ENCODE measurements at places on chromosomes 6 and 20.

GRCh38 chr6:145244349-145245100 lies 490.8 kb downstream of the EPM2A start:
- no peak for DNase-seq

GRCh38 chr6:81263531-81264168 lies 488.8 kb downstream of the TENT5A start:
- no peak for DNase-seq

- DNase-seq, result no peak
Observed at GRCh38 chr6:703552-703951, 10.6 kb upstream of the EXOC2 start.

DNA sequence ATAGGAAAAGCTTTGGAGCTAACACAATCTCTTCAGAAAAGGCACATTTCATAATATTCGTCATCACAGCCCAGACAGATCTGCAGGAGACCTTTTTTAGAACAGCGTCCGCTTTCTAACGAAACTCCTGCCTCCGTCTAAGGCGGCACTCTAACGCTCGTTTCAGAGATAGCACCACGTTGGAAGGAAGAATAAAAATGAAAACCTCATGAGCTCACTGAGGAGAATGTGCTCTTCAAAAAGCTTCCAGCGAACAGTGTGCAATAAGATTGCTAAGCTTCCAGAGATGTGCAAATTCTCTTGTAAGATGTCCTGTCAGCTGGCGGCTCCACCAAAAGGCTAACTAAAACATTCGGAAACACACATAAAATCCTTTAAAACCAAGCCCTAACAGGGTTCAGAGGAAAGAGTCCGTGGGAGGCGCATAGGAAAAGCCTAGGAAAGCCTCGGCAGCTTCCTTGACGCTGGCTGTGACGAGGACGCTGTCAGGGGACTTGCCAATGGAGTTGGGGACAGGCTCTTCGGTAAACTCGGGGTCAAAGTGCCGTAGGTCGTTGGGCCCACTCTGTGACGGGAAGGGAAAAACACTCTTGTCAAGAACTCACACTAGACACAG lies 117.6 kb upstream of the SLC2A12 start:
- no peak for DNase-seq

DNA sequence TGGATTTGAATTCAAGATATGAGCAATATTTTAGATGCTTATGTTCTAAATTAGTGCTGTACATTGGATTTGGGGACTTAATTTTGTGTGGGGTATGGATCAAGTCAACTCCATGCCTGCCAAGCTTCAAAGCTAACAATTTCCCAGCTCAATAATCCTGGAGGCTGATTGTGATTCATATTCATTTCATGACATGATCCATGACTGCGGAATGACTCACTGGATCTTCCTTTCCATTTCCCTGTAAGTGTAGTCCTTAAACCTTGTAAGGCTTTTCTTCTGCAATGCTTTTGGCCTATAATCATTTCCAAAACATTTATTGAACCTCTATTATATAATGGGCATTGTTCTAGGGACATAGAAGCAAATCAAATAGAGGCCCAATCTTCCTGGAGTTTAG lies 44.7 kb upstream of the CCN2 start:
- no peak for DNase-seq

GRCh38 chr6:42158011-42158410 lies 15.2 kb upstream of the GUCA1A start:
- DNase-seq, result no peak

GRCh38 chr6:100117680-100118079 lies 123.7 kb upstream of the MCHR2 start:
- DNase-seq, result no peak

DNA sequence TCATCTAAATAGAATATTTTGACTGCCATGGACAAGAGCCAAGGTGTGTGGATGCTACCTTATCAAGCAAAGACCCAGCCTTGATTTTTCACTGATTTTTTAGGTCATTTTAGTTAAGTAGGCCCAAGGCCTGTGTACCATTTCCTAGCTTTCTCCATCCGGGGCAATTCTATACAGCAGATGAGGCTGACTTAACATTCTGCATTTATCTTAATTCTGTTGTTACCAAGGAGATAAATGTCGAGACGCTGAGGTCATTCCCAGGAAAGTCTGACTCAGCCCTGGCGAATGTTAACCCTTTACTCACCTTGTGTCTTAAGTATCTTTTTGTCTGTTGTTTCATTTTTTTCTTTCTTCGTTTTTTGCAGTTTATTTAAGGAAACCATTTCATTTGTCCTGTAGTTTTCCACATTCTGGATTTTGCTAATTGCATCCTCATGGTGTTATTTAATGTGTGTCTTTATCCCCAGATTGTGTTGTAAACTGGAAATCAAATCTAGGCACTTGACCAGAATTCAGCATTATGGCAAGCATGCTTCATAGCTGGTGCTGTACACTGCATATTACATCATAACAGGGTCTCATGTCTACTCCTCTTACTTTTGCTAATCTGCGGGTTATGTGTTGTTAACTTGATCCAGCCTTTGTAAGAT lies 277.0 kb downstream of the CDKAL1 start:
- no peak for DNase-seq

- no peak for DNase-seq
Observed at GRCh38 chr20:23356203-23356602, 5.6 kb downstream of the NXT1 start.

- no peak for DNase-seq
Observed at GRCh38 chr6:34657037-34657306, 39.6 kb downstream of the ILRUN start.

DNA sequence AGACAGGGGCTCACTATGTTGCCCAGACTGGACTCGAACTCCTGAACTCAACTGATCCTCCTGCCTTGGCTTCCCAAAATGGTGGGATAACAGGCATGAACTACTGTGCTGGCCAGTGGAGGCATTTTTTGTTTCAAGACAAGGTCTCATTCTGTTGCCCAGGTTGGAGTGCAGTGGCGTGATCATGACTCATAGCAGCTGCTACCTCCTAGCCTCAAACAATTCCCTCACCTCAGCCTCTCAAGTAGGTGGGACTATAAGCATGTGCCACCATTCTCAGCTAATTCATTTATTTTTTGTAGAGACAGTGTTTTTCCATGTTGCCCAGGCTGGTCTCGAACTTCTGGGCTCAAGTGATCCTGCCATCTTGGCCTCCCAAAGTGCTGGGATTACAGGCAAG lies 17.2 kb downstream of the ENPP3 start:
- no peak for DNase-seq

- no peak for DNase-seq
Observed at GRCh38 chr6:16851758-16852157, 90.5 kb upstream of the ATXN1 start.

- no peak for DNase-seq
Observed at GRCh38 chr20:13006825-13007224, 1.9 kb upstream of the SPTLC3 start.

- peak; percentile 72 for DNase-seq
Observed at GRCh38 chr20:56358600-56359211, at the start of gene FAM210B. Gene FAM210B (plus strand): TSS chr20:56358974. CDS start chr20:56359006, 32 bp downstream.

DNA sequence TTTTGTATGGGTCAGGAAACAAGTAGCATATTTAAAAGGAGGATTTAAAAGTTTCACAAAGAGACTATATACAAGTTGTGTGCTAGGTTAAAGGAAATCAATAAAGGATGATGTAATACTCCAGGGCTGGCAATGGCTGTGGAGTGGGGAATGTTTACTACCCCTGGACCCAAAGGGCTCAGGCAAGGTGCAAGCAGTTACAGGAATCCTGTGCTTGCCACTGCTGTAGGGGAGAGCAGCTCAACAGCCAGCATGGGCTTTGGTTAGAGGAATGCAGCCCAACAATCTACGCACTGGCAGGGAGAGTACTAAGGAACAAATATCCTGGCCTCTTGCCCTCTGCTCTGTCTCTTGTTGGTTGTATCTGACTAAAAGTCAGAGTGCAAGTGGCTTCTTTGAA lies 1642.2 kb downstream of the KHDRBS2 start:
- DNase-seq, result no peak

DNA sequence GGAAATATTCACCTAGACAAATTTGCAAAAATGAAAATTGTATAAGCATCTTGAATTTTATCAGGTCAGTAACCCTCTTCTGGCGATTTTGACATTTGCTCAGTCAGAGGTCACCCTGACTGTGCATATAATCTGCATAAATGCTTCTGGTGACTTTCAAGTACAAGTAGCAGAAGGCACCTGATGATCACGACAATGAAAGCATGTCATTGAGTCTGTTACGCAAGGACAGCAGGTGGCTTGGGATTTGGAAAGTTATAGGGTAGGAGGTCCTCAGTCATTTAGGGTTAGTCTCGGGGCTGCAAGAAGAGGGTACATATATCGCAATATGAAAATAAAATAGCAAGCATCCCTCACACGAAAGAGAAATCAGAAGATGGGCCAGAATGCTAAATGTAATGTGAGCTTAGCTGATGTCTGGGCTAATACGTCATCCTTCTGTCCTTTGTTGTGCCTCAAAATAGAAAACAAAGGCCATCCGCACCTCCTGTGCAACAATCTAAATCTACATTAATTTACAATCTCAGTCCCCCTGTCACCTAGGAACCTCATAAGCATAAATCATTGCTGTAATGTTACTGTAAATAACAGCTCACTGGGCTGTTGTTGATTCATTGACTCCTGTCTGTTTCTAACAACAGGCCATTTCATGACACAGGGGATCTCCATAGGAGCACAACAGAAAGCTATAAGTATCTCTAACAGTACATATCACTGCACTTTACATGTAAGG lies 155.2 kb upstream of the RSPO3 start:
- DNase-seq, result no peak

DNA sequence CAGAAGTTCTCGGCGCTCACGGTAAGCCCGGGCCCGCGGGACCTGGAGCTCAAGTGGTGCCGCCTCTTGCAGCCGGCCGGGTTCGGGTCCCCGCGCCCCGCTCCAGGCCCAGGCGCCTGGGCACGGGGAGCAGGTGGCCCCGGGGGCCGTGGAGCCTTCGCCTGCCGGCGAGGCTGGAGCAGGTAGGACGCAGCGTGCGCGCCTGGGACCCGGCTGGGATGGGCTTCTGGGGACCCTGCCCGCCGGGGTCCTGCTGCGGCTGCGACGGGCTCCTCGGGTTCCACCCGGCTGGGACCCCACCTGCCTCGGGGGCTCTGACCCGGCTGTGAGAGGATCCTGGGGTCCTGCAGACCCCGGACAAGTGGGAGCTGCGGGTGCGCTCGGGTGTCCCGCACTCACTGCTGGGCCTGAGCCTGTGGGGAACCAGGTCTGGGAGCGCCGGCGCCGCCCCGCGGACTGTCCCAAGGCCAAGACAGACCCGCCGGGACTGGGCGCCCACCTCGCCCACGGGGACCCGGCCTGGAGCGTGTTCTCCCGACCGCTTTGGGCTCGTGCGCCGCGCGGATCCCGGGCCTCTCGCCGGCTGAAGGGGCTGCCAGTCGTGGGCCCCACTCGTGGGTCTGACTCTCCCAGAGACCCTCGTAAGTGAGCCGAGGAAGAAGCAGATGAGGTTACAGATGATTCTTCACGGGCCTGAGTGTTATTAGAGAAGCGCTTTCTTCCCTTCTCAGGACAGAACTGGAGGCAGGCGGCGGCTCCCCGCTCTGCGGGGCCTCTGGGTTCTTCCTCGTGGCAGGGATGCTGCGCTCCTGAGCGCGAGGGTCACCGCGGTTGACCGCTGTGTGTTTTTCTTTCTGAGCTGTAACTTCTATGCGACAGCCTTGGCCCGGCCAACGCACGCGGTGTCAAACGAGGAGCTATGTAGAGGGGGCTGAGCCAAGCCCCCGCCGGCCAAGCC lies 729 bp downstream of the SMOC2 start:
- no peak for DNase-seq

DNA sequence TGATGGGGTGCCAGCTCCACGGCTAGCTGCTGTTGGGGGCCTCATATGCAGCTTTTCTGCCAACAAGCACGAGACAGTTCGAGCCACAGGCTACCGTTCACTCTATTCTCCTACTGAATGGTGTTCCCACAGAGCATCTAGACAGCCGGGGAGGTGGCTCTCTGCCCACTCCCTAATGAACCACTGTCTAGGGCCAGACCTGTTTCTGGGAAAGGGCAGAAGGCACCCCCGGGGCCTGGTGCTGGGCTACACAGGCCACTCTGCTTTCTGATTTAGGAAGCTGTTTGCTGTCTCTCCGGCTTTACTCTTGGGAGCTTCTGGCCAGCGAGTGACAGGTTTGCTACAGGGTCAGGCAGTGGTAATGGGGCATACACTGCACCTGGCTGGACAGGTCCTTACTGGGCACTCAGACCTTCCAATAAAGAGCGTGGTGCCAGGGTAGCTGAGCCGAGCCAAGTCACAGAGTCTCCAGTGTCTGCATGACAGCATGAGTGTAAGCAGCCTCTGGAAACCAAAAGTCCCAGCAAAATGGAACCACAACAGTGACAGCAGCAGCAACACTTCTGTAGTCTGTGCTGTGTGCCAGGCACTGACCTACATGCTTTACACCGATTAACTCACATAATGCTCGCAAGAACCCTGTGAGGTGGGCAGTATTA lies 8.4 kb downstream of the CCDC167 start:
- DNase-seq, result no peak

DNA sequence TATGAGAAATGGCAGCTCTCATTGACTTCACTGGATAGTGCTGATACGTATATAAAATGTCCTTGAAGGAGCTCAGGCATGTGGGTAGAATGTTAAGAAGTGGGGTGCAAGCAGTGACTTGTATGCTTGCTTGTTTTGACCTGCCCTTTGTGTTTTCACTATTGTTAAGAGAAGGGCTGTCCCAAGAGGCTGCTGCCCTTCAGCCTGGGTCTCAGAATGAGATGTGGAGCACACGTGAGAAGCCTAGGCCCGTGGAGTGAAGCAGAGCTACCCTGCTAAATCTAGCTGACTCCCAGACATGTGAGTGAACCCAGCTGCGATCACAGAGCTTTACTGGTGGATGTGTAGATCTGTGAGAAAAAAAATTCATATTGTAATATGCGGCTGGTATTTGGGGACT lies 305.3 kb upstream of the RGS17 start:
- no peak for DNase-seq

DNA sequence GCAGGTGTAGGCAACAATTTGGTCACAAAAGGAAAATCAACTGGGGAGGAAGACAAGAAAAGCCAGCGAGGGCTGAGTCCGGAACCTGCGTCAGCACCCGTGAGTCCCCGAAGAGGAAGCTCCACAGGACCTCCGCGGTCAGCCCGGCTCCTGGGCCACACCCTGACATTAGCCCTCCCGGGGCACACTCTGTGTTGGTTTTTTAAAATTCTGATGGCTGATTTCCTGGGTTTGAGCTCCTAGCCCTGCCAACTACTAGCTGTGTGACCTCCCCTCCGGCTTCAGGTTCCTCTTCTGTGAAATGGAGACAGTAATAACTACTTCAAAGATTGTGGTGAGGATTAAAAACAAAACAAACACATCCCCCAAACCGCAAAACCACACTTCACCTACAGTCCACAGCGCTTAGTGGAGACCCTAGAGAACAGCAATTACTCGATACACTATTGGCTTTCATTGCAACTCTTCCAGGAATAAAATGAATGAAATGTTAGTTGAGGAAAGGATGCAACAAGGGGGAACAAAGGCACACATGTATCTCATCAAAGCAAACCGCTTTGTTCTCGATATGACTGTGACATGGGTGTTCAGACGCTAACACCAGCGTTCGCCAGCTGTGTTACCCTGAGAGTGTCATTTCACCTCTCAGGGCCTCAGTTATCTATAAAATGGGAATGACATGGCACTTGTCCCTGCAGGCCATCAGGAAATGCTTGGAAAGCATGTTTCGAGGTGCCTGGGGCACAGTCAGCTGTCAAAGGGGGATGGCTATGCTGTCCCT lies 985 bp downstream of the ZBP1 start:
- peak; percentile 32 for DNase-seq

GRCh38 chr20:44075191-44075949 lies 111.6 kb downstream of the JPH2 start:
- DNase-seq, result no peak

All from activated CD4-positive, CD25-positive, alpha-beta regulatory T cell (primary cell).